ENCODE measurements at places on chromosomes 2 and 18. TPM values are rescaled to one million over a fixed set of nuclear protein-coding genes. Genes with fewer than 3 reads are reported as not detected.

YPEL5 gene
- 142 TPM for polyA plus RNA-seq

STEAP3 gene
- polyA plus RNA-seq, result 1.5 TPM

MSTN gene
- 2.6 TPM for polyA plus RNA-seq

ANKRD53 gene
- 1.6 TPM for polyA plus RNA-seq

STPG4 gene
- polyA plus RNA-seq, result not detected

RAMP1 gene
- polyA plus RNA-seq, result 4.5 TPM

FBXO36 gene
- 5.8 TPM for polyA plus RNA-seq

CCBE1 gene
- polyA plus RNA-seq, result 35.2 TPM

UGT1A4 gene
- polyA plus RNA-seq, result not detected

FNDC4 gene
- polyA plus RNA-seq, result 6.4 TPM

TLX2 gene
- 0.10 TPM for polyA plus RNA-seq

ZNF396 gene
- polyA plus RNA-seq, result 5.4 TPM

NYAP2 gene
- polyA plus RNA-seq, result 0.03 TPM

COL3A1 gene
- polyA plus RNA-seq, result 939 TPM

ABHD1 gene
- 1.9 TPM for polyA plus RNA-seq

UPP2 gene
- polyA plus RNA-seq, result 5.8 TPM

RSAD2 gene
- polyA plus RNA-seq, result 4.3 TPM

TFCP2L1 gene
- polyA plus RNA-seq, result 61.0 TPM
